Activated CD8-positive, alpha-beta memory T cell treated with anti-CD3 and anti-CD28 coated beads, Interleukin-2, amount 10 ng/mL, durations not matched to agents 7 days and 5 days (primary cell): ENCODE measurements at places on chromosomes 6 and 20.

DNA sequence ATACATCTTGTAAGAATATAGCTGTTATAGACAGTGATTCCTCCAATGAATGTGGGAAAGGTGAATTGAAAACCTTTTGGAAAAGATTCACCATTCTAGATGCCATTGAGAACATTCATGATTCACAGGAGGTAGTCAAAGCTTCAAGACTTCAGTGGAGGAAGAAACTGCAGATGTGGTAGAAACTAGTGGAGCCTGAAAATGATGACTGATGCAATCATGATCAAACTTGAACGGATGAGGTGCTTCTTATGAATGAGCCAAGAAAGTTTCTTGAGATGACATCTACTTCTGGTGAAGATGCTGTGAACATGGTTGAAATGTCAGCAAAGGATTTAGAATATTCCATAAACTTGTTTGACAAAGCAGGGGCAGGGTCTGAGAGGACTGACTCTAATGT is 66.7 kb upstream of the C6orf118 start:
- no peak for DNase-seq

GRCh38 chr6:5499644-5500306 is 238.5 kb downstream of the FARS2 start:
- no peak for DNase-seq

DNA sequence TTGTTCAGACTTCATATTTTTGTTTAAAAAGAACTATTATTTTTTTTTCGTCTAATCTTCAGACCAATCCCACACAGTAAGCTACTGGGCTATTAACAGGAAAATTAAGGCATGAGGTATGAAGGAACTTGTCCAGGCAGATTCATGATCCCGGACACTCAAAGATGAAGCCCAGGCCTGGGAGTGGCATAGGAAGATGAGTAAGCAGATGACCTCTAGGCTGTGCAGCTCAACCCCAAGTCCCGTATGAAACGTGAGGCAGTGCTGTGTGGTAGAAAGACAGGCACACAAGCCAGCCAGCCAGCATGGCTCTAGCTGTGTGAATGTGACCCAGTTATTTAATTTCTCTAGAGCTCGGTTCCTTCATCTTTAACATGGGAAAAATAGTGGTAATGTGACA is 231.9 kb downstream of the CLIC5 start:
- no peak for DNase-seq

- no peak for DNase-seq
These were observed 234.7 kb downstream of the BTBD9 start for GRCh38 chr6:38404900-38405556.

GRCh38 chr6:90154755-90155470 is 141.7 kb downstream of the BACH2 start:
- no peak for DNase-seq

GRCh38 chr20:1685304-1686052 is 27.9 kb upstream of the SIRPG start:
- DNase-seq: no peak

DNA sequence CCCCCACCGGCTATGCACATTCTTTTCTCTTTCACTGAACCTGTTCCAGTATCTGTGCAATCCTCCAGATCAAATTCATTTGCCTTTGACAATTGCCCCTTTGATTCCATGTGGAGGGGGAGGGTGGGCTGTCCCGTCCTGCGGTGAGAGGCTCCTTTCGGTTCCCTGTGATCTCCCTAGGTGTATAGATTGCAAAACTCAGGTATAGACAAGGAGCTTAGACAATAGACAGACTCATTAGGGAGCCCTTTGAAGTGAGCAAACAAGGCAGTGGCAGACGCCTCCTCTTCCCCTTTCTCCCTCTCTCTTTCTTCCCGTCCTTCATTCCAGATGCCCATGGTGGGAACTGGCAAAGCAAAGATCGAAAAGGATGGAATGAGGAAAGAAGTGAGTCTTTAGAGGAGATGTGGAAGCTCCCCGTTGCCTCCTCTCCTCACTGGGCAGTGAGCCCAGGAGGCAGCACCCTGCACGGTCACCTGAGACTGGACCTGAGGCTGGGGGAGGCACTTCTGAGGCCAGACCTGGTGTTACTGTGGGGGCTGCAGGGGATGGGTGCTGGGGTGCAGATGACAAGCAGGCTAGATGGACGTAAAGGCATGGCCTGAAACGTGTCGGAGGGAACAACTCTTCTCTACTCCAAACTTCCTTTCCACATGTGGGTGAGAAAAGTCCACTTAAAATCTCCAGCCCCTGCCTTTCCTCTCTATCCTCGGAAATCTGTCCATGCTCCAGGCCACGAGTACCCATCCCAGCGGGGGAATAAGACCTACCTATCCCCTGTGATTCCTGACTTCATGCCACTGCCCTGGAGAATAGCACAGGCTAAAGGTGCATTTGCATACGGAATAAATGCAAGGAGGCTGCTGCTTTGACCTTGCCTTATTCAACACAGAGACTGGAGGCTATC is 256.6 kb upstream of the FOXQ1 start:
- DNase-seq: no peak

DNA sequence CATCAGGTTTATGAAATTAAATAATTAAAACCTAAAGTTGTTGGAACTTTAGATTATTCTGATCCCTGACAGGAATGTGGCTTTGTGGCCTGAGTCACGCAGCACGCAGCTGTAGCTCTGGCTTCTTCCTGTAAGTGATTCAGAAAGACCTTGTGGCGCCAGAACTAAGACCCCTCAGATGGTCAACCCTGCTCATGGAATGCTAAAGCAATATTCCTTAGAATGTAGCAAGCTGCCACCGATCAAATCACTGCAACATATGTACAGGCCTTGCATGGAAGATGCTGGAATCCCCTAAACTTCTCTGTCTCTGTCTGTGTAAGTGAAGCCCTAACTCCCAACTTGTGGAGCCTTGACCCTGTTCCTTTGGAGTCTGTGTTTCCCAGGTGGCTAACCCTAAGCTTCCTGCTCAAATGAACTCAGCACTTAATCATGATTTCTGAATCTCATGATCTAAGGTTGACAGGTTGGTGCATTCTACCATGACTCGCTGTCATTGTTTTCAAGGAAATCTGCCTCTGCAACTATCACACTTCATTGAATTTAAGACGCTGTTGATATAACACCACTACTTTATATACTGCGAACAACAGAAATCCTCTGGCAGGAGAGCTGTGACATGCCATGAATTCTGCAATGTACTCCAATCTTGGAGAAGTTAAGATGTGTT is 111.2 kb upstream of the CST7 start:
- DNase-seq: peak; percentile 16

GRCh38 chr6:140541288-140541687 is 1166.8 kb upstream of the CITED2 start:
- no peak for DNase-seq

DNA sequence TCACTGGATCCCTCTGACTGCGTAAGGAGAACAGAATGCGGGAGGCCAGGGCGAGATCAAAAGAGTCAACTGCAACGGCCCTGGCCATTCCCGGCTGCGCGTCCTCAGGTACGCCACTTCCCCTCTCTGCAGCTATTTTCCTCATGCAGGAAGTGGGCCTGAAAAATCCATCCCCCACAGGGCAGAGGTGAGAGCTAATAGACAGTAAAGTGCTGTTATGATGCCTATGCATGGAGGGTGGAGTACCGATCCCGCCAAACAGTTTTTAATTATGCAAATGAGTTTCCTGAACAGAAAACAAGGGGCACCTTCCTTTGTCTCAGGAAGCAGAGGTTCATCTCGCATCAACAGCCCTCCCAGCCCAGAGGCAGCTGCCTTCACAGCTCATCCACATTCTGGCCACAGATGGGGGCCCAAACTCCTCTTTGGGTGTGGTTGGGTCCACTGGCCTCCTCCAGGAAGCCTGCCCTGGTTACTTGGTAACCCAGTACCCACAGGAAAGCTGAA is 9.3 kb downstream of the PREX1 start:
- DNase-seq: peak; percentile 87
